ENCODE measurements at places on chromosomes 12 and 14.

DNA sequence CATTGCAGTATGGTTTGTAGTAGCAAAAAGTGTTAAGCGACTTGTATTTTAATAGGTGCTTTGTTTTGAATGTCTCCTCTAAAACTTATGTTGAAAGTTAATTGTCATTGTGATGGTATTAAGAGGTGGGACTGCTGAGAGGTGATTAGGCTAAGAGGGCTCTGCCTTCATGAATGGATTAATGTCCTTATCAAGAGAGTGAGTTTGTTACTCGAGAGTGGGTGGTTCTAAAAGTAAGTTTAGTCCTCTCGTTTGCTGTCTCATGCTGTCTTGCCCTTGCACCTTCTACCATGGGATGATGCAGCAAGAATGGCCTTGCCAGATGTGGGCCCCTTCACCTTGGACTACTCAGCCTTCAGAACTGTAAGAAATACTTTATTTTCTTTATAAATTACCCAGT is 17.4 kb downstream of the ZDHHC17 start:
- DNase-seq, result no peak

DNA sequence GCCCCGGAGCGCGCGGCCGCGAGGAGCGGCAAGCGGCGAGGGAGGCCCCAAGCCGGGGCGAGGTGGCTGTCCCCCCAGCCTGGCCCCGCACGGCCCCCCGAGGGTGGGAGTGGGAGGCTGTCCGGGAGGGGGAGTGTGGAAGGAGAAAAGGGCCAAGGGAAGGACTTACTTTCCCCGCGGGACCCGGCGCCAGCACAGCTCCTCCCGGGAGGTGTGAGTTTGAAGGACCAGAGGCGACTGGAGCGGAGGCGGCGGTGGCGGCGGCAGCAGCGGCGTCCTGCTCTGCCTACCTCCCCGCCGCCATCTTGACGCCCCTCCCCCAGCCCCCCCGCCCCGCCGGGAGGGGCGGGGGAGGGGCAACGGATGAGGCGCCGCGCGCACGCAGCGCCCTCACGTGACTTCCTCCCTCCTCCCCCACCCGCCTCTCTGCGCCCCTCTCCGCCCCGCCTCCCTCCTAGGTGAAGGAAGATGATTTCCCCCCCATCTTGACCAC is at the start of gene SBNO1:
Gene SBNO1, minus strand, starts transcription at position 316 of the 493 bp plus-strand sequence. CDS start 14,406 bp downstream, outside the sequence.
- DNase-seq, result no peak

- no peak for DNase-seq
These were observed 5.1 kb upstream of the SPATA7 start for GRCh38 chr14:88380405-88380804.

DNA sequence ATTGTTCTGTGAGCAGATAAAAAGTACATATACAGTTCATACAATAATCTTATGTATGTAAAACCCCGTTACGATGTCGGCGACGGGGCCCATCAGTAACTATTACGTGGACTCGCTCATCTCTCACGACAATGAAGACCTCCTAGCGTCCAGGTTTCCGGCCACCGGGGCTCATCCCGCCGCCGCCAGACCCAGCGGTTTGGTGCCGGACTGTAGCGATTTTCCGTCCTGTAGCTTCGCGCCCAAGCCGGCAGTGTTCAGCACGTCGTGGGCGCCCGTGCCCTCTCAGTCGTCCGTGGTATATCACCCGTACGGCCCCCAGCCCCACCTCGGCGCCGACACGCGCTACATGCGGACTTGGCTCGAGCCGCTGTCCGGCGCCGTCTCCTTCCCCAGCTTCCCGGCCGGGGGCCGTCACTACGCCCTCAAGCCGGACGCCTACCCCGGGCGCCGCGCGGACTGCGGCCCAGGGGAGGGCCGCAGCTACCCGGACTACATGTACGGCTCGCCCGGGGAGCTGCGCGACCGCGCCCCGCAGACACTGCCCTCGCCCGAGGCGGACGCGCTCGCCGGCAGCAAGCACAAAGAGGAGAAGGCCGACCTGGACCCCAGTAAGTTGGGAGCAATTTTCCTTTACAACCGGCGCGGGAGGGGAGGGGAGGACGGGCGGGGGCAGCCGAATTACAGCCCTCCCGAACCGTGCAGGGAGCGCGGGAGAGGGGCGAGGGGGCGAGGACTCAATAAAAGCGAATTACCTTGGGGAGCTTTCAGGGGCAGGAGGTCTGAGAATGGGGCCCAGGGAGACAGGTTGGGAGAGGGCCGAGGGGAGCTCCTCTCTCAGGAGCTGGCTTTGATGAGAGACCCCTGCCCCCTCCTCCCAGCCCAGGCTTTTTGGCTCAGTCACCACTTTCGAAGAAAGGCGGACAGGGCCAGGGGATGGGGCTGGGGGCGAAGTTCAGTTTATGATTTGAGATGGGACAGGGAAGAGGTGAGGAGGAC is at the start of gene HOXC9:
Gene HOXC9, plus strand, starts transcription at position 46 of the 999 bp plus-strand sequence. Its CDS starts 28 bp downstream, at position 74.
- DNase-seq, result no peak

GRCh38 chr14:77097006-77097699 is 905 bp upstream of the CIPC start:
- no peak for DNase-seq

DNA sequence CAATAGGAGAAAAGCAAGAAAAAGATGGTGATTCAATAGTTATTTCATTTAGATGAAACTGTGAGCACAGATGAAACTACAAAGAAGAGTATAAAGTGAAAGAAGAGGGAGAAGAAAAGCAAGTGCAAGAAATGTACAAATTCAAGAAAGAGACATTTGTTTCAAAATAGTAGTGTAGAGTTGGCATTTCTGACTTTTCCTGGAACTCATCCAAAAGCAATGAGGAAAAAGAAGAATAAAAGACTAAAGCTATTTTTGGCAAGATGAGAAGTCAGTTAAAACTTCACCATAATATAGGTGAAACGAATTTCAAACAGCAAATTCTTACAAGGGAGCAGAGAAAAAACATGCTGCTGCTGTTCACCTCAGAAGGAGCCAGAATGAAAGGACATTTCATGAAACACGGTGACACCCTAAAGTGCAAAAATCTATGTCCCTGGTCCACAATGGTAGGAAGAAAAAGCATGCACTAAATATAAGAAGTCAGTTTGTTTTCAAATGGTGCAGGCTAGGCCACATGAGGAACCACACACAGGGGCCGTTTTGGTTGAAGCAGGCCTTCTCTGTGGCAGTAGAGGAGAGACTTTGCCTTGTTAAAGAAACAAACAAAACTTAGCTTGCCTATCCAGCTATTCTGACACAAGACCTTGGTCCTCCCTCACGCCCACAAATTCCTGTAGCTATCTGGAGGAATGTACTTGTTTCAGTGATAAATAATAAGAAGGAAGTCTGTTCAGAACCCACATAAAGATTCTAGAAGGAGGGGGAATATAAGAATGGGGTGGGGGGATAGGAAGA is 11.1 kb upstream of the CMAS start:
- no peak for DNase-seq

DNA sequence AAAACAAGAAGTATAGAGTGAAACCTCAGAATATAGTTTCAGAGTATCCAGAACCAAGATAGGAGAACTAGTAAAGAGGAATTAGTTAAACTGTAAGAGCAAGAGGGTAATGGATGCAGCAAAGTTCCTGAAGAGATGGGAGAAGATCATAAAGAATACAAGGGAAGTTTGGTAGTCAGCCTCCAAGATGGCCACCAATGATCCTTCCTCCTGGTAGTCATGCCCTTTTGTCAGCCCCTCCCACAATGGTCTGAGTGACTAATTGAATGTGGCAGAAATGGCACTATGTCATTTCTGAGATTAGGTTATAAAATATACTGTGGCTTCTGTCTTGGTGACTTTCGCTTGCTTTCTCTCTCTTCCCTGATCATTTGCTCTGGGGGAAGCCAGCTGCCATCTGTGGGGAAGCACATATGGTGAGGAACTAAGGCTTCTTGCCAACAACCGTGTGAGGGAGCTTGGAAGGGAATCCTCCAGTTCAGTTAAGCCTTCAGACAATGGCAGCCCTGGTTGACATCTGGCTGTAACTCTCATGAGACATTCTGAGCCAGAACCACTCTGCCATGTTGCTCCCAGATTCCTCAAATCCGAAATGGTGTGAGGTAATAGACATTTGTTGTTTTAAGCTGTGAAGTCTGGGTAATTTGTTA is 55.3 kb upstream of the AMN1 start:
- DNase-seq, result no peak

DNA sequence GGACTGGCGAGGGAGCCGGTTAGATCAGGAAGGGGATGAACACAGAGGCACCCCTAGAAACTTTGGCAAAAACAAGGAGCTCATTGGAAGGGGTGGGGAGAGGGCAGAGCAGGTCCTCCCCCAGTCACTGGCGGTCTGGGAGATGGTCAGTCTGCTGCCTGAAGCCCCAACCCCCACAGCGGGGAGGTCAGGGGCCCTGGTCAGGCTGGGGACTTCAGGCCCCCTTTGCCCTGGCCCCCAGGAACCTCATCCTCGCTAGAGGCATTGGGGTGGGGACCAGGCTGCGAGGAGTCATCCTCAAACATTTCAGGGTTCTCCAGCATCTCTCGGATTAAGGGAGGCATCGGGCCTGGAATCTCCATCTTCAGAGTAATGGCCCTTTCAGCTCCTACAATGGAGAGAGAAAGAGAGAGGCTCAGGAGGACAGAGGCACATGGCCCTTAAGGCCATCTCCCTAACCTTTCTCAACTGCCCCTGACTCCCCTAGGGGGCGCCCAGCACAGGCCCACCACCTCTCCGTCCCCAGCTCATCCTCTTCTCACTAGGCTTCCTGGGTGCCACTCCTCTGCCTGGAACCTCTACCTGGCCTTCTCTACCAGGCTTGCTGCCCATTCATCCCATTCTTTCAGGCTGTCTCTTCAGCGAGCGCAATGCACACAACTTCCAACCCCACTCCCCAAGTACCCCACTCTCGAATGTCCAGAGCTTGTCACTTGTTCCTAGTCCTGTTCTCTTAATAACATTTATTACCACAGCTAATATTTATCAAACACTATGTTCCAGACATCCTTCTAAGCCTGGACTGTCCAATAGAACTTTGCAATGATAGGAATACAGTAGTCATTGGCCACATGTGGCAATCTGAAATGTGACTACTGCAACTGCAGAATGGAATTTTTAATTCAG is 4.7 kb upstream of the ITGB7 start:
- DNase-seq, result no peak

DNA sequence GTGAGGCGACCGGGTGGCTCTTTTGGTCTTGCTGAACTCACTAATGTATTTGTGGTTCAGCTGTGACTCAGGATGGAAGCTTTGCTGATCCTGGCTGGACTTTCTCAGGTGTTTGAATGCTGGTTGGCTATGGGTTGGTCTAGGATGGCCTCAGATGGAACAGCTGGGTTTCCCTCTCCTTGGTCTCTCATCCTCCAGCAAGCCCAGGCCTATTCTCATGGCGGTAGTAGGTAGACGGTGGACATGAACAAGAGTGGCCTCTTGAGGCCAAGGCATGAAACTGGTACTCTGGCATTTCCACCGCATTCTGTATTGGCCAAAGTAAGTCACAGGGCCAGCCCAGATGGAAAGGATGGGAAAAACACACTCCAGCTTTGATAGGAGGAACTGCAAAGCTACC is 11.8 kb upstream of the POLR3B start:
- no peak for DNase-seq

DNA sequence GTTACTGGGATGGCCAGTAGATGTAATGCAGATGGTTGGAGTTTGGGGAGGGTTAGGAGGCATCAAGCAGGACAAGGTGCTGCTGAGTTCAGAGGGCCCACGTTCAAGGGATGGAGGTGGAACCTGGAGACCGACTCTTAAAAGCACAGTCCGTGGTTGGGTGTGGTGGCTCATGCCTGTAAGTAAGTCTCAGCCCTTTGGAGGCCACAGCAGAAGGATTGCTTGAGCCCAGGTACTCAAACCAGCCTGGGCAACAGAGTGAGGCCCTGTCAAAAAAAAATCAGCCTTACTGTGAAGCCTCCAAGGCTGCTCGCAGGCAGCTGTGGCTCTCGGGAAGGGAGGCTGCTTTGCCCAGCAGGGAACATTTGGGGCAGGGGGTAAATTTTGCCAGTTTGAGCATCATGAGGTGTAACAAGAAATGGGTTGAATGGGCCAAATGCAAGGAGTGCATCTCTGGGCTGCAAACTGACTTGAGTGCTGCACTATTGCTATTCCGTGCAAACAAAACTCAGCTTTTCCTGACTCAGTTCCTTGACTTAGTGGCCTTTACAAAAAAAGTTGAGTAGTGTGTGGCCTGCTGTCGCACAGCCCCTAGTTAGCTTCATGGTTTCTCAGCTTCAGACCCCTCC is 55.0 kb downstream of the ANAPC7 start:
- no peak for DNase-seq

GRCh38 chr12:127489061-127489460 is 777.9 kb upstream of the TMEM132C start:
- no peak for DNase-seq

Measured in cortex of kidney (tissue), 1 donor.